ENCODE measurements at places on chromosomes 2 and 18. TPM values are rescaled to one million over a fixed set of nuclear protein-coding genes. Genes with fewer than 3 reads are reported as not detected.

GRCh38 chr18:56770097-56770496 lies 118.9 kb downstream of the WDR7 start:
- DNase-seq, result no peak

DNA sequence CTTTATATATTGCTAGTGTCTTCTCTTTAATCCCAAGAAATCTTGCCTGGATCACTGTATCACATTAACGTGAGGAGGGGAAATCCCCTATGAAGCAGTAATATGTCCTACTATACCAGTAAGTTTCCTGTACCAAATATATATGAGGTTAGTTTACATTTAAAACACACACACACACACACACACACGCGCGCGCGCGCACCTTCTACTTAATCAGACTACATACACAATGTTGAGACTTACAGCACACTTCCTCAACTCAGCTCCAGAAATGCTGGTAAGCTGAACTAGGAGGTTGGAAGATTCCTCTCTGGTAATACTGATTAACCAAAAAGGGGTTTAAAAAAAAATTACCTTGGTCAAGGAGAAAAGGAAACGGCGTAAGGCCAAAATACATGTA lies 49.3 kb downstream of the USP34 start:
- DNase-seq, result no peak

DNA sequence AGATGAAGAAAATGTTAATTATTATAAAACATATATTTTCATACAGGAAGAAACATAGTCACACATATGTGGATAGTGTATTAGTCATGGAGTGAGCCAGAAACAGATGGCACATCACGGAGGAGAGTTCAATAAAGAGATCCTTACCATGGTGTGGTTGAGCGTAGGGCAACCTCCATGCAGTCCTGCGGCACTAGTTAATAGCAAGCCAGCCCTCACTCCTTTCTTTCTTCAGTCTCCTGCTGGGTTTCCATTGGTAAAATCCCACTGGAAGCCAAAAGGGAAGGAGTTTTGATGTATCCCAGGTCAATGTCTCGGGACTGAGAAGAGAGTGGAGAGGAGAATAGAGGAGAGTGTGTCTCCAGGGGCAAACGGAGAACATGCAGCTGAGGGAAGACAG lies 328.1 kb downstream of the NR4A2 start:
- no peak for DNase-seq

- no peak for DNase-seq
These were observed 7.3 kb downstream of the IL1A start for GRCh38 chr2:112777036-112777435.

- DNase-seq, result no peak
These were observed 136.2 kb downstream of the RGPD3 start for GRCh38 chr2:106332054-106332453.

DNA sequence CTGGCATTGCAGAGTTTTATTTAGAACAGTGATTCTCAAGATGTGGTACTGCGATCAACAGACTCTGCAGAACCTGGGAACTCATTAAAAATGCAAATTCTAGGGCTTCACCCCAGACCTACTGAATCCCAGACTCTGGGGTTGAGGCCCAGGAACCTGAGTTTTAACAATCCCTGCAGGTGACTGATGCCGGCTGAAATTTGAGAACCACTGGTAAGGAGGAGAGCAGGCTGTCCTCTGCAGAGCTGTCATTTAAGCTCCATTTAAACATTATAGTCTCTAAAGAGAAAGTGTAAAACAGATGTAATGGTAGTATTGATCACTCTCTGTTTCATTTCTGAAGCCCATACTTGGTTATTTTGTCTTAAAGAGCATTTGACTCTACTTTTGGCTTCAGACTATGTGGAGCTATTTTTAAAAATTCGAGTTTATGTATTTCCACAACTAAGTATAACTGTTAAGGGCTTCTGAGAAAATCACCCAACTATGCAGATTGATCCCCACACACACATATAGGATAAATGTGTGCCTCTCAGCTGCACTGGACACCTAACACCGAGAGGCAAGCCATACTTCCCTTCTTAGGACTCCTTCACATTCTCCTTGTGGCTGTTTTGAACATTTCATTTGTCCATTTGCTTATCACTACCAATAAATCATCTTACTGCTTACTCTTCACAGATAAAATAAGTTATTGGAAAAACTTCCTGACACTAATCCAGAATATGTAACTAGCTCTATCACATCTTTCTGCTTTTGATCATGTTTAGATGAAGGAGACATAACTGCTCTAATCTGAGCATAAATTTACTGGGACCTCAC lies 487.5 kb downstream of the DLGAP1 start:
- no peak for DNase-seq

DNA sequence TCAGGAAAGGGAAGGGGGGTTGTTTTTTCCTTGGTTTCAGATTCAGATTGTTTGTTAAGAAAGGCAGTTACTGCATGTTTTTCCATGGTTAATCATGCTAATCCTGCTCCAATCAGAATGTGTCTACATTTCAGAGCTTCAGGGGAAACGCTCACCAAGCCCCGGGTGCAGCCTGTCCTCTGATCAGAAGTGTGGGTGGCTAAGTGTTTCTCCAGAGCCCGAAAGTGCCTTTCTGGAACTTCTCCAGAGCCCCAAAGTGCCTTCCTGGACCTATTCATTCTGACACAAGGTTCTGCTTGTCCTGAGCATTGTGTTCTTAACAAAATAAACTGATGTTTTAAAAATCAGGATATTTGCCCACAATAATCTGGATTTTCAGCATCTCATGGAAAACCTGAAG lies 359.0 kb upstream of the ZNF521 start:
- no peak for DNase-seq

DNA sequence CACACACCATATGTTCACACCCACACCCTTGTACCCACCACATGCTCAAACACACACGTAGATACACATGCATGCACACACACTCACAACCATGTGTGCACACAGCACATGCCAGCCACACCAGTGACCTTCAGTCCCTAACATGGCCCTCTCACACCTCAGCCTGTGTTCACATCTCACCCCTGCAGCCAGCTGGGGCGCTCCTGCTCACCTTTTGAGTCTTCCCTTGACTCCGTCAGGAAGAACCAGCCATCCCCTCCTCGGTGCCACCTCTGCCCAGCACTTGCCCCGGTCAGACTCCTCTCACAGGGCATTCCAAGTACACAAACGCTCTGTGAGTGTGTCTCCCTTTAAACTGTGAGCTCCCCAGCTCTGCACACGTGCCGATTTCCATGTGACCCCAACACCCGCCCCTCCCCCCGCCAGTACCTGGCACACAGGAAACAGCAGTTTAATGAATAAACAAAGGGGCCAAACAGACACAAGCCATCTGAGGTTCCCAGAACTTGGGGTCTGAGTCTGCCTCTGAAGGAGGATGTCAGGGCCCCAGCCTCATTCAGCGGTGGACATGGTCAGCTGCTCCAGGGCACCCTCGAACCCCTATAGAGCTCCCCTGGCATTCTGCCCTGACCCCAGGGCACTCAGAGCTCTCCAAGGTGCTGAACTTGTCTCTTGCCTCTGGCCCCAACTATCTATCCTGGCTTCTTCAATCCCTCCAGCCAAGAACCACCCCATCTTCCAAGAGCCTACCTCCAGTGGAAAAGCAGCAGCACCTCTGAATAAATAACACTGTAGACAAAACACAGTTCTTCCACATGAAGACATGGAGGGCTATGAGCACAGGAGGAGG lies 252.9 kb downstream of the ATAD2B start:
- DNase-seq, result no peak

DNA sequence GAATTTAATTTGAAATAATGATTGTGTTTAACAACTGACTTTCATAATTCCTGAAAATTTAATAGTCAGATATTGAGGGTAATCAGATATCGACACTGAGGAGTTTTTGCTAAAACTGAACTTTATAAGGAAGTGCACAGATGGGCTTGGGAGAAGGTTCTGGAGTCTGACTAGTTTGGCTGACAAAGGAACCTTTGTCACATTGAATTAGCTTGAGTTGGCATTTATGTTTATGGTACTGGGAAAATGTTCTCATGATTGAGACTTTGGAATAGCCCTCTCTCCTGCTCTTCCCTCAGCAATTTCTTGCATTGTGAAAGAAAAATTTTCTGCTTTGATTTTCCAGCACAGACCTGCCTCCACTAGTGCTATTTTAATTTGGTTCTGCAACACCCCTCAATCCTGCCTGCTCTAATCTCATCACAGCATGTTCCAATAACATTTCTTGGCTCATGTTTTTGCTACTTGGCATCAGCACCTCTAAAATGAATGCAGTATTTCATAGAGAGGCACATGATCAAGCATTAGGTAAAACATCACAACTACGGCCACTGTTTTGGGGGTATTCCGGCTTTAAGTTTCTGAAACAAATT lies 133.9 kb upstream of the FSHR start:
- no peak for DNase-seq

DNA sequence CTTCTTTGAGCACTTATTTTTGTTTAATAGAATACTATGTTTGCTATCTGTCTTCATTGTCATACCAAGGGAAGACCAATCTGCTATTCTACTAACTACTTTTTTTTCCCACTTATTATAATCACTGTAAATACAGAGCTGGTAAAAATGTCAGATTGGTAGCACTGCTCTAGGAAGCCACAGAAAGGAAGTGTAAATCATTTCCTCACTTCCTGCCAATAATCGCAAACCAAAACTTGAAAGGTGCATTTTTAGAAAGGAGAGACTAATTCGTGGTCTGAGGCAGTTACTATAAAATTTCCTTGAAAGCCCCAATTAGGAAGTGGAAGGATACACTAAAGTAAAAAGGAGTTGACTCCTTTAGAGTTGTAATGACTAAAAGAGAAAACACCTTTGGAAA lies 13.9 kb upstream of the THSD7B start:
- DNase-seq, result no peak

- no peak for DNase-seq
These were observed 112.4 kb upstream of the SLC66A3 start for GRCh38 chr2:11042841-11043240.

DNA sequence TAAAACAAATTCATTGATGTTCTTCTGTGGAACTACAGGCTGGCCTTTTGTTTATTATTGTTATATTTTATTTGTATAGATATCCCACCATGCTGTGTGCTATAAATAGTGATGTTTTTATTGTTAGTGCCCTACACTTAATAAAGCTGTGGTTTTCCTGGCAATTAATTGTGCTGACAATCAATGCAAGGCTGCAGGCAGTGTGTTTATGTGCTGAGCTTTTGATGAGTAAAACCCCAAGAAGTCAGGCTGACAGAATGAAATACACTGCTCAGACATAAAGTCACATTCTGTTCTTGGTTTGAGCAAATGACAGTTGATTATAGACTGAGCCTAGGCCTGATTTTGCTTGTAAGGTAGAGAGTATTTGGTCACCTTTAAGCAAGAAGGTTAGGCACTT lies 362.7 kb downstream of the CPS1 start:
- no peak for DNase-seq

- DNase-seq, result no peak
These were observed 151.4 kb downstream of the ACKR3 start for GRCh38 chr2:236720974-236721540.

DNA sequence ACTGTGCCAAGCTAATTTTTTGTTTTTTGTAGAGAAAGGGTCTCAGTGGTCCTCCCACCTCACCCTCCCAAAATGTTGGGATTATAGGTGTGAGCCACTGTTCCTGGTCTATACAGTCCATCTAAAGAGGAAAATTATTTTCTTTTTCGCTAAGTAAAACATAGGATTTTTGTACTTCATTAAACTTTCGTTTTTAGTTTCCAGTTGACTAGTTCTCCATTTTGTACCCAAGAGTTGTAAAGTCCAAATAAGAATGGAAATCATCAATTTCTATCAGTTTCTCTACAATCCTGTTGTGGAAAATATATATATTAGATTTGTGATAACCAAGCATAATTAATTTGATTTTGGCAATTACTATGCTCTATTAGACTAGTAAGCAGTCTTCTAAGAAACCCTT lies 156.4 kb downstream of the BABAM2 start:
- DNase-seq, result no peak

GRCh38 chr18:54358495-54359040 lies 862 bp downstream of the C18orf54 start:
- peak; percentile 37 for DNase-seq

DNA sequence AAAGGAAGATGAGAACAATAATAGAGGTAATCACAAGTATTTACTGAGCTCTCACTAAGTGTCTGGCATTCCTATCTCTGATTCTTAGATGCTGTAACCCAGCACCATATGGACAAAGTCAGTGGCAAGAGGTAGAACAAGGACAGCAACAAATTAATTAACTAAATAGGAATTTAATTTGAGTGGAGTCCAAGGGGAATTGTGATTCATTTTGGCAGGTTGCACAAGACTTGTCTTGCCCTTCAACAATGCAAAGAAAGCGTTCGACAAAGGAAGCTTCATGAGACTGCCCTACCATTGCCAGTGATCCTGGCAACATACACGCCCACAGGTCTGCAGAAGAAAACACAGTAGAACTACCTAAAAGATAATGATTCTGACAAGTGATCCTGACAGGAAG lies 221.6 kb downstream of the RBM43 start:
- DNase-seq, result no peak

DNA sequence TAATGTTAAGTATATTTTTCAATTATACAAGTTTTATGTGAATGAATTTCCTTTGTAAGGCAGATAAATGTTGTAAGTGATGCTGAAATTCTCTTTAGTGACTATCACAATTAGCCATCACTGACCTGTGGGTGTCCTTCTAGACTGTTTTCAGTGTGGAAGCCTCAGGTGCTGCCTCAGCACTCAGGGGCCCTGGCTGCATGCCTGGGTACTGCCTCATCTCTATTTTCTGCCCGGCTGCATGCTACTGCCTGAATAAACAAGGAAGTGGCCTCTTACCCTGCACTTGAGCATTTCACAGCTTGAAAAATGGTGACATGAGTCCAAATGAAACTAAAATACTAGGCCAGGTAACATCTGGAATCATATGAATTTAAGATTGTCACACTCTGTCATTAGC lies 787.6 kb upstream of the SALL3 start:
- DNase-seq, result peak; percentile 43

GRCh38 chr18:55657572-55658331 lies 69.8 kb upstream of the TCF4 start:
- no peak for DNase-seq

GRCh38 chr2:113216891-113217454 lies 43.2 kb downstream of the PSD4 start:
- no peak for DNase-seq

- DNase-seq, result no peak
These were observed 4.4 kb downstream of the SPATA3 start for GRCh38 chr2:231000211-231000904.

- DNase-seq, result no peak
These were observed 86.7 kb upstream of the B3GNT7 start for GRCh38 chr2:231308631-231309428.

ST8SIA5 gene
- 1.0 TPM for polyA plus RNA-seq

ANKRD30BL gene
- 0.85 TPM for polyA plus RNA-seq

TRMT61B gene
- 30.4 TPM for polyA plus RNA-seq

UPP2 gene
- polyA plus RNA-seq, result 11.2 TPM

TMEM200C gene
- polyA plus RNA-seq, result 1.4 TPM

METAP1D gene
- 25.8 TPM for polyA plus RNA-seq

LYG1 gene
- 4.2 TPM for polyA plus RNA-seq

LONRF2 gene
- polyA plus RNA-seq, result 4.7 TPM

TMEM198 gene
- 2.5 TPM for polyA plus RNA-seq

MRO gene
- polyA plus RNA-seq, result 2.2 TPM

RIT2 gene
- 0.13 TPM for polyA plus RNA-seq

SNED1 gene
- polyA plus RNA-seq, result 8.2 TPM

SLC66A3 gene
- polyA plus RNA-seq, result 23.3 TPM

MGAT4A gene
- polyA plus RNA-seq, result 33.4 TPM

Data from left kidney (tissue), 8 donors.